Amygdala (tissue), 56 donors: ENCODE measurements at places on chromosomes 7 and 10.

DNA sequence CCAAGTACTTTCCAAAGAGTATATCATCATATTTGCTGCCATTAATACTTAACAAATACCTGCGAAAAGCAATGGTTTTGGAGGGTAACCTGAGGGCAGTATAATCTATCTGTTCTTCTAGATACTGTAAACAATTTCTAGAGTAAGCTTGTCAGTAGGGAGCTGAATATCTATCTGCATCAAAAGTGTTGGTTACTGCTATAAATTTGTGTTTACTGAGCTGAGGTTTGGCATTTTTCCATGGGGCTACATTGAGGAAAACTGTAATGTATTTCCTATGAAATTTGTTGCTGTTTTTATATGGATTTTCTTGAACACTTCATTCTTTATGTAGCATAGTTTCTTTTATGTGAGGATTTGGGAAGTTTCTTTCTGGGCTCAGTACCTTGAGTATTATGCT is 913.4 kb downstream of the CNTNAP2 start:
- no peak for DNase-seq

- no peak for DNase-seq
Measured at GRCh38 chr7:135508883-135509588, 866 bp downstream of the CNOT4 start.

DNA sequence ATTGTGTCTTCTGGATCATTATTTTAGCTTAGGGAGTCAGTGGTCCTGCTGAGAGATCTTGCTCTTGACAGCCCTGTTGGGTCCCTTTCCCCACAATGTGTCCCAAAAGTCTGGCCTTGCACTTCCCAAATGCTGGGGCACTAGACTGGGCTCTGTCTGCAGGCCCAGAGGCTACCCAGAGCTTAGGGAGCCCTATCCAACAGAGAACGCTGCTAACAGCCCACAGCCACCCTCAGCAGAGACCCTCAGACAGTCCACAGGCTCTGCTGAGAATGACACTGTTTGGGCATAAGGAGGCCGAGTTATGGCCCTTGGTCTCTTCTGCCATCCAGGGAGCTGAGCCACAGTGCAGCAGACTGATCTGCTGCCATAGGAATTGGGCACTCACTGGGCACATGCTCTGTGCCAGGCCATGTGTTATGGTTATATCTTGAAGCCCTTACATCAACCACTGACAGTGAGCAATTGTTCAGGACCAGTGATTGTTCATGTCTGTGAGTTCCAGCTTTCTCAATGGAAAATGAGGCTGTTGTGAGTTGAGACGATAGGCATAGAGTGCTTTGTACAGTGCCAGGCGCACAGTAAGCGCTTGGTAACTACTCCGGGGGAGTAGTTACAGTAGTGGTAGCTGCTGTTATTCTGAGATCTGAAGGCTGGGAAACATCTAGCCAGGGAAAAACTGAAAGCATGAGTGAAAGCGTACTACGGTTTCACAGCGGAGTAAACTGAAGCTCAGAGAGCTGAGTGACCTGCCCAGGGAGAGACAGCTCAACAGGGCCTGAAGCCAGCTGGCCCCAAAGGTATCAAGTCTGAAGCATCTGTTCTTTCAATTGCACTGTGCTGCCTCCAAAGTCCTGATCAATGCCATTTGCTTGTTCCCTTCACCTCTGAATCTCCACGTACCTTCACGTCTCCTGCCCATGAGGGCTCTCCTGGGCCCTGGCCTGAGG is 77.6 kb upstream of the PRLHR start:
- peak; percentile 72 for DNase-seq

GRCh38 chr7:5439572-5440496 is 16.2 kb upstream of the TNRC18 start:
- DNase-seq: no peak

GRCh38 chr10:117501460-117502035 is 41.0 kb upstream of the EMX2 start:
- DNase-seq: no peak

- DNase-seq: no peak
Measured at GRCh38 chr7:99424932-99425730, 13.5 kb downstream of the PTCD1 start.

DNA sequence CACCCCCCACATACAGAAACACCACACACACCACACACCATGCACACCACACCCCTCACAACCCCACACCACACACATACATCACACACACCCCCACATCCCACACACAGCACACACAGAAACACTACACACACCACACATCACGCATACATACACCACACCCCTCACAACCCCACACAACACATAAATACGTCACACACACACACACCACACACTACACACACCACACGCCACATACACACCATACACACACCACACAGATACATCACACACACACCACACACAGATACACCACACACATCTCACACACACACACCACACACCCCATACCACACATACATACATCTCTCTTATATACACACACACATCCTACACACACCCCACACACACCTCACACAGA is 126.2 kb downstream of the ANLN start:
- no peak for DNase-seq

DNA sequence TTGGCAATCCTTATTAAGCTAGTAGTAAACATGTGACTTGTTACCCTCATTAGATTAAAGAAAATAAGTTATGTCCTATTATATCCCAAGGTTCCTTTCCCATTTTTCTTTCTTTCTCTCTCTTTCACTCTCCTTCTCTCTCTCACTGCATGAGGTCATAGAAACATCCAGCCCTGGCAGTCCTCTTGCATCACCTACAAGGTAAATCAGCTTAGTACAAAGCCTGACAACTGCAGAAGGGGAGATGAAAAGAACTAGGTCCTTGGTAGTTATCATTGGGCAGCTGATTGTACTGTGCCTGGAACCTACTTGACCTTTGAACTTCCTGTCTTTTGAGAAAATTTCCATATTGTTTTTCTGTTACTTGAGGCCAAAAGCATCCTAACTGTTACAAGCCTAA is 307.9 kb upstream of the SP8 start:
- DNase-seq: no peak

DNA sequence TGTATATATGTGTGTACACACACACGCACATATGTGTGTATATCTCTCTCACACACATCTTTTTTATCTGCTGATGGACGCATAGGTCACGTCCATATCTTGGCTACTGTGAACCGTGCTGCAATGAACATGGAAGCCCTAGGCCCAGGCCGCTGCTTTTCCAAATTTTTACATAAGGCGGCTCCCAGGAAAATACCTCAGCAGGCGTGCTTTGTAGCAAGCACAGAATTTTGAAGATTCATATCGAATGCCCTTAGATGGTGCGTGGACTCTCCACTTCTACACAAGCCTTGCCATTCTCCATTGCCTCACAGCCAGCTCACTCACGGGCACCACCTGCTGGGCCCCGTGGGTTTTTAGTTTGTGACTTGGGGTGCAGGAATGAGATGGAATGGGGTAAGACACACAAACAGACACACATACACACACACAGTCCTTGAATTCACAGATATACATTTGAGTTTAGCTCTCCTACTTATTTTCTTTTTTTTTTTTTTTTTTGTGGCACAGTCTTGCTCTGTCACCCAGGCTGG is 57.9 kb upstream of the RNF32 start:
- no peak for DNase-seq

- no peak for DNase-seq
Measured at GRCh38 chr7:44519546-44519945, 21.6 kb downstream of the NPC1L1 start.

DNA sequence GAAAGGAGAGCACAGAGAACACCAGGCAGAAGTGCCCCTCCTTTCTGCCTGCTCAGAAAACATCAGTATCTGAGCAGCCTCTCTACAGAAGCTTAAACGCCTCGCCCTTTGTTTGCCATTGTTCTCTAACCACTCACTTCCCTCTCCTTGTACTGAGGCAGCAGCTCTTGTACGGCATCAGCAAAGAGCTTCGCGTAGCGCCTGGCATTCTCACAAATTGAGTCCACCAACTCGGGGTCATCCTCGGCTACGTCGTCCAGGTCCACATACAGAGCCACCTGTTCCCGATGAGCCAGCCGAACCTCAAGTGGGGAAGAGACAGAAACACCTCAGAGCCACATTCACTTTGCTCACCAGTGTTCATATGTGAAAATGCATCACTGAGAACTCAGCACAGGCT is 1.7 kb downstream of the MCM7 start:
- DNase-seq: no peak

GRCh38 chr7:51075681-51076580 is 240.7 kb downstream of the COBL start:
- DNase-seq: no peak

- DNase-seq: no peak
Measured at GRCh38 chr7:23712368-23713284, 2.6 kb downstream of the STK31 start.
